ENCODE measurements at places on chromosomes 11 and 22. TPM values are rescaled to one million over a fixed set of nuclear protein-coding genes. Genes with fewer than 3 reads are reported as not detected.

DNA sequence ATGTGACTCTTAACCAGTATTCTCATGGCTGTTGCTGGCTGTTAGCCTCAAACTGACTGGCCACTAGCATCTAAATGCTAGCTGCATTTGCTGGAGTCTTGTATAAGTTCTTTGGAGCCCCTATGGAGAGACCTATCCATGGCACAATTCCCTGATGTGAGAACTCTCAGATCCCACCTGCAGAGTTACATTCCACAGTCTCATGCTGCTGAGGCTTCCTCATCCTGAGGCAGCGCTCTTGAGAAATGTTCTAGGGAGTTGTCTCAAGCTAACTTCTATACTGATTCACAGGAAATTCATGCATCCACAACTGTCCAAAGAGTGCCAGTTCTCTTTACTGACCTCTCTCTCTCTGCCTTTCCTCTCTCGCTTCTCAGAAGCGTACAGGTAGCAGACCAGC is 218.0 kb upstream of the PITPNB start:
- no peak for DNase-seq

- peak; percentile 24 for DNase-seq
Observed at GRCh38 chr11:111445586-111445985, 66.5 kb upstream of the POU2AF1 start.

DNA sequence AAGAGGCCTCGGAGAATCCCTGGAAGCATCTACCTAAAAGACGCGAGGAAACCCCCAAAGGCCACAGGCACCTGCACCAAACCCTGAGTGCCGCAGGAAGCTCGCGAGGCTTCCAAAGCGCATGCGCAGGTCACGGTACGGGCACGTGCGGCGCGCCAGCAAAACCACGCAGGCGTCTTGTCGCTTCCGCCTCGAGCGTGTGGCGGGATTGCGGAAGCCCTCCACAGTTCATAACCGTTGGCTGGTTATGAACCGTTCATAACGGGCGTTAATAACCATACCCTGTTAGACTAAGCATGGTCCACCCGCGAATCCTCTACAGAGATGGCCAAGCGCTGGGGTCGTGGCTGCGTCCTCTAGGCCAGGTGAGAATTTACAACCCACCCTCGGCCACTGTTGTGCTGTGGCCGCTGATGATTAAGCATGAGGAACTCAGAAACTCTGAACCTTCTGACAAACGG is 46.4 kb downstream of the MORC2 start:
- DNase-seq = peak; percentile 27

GRCh38 chr22:25375683-25376082 is 156.2 kb downstream of the CRYBB2 start:
- DNase-seq = no peak

DNA sequence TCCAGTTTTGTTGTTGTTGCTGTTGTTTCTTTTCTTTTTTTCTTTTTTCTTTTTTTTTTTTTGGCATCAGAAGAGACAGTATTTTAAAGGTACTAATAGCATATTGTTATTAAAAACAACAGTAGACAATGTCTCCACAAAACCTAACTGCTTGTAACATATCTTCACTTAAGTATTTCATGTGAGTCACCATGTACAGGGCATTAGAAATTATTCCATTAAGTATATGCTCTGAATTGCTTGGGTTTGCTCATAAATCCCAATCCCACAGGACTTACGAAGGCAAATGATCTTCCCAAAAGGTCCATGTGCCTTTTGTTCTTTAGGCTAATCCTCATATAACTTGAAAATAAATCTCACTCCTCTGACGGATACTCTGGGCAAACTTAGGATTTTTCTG is 35.9 kb downstream of the MAP6 start:
- no peak for DNase-seq

DNA sequence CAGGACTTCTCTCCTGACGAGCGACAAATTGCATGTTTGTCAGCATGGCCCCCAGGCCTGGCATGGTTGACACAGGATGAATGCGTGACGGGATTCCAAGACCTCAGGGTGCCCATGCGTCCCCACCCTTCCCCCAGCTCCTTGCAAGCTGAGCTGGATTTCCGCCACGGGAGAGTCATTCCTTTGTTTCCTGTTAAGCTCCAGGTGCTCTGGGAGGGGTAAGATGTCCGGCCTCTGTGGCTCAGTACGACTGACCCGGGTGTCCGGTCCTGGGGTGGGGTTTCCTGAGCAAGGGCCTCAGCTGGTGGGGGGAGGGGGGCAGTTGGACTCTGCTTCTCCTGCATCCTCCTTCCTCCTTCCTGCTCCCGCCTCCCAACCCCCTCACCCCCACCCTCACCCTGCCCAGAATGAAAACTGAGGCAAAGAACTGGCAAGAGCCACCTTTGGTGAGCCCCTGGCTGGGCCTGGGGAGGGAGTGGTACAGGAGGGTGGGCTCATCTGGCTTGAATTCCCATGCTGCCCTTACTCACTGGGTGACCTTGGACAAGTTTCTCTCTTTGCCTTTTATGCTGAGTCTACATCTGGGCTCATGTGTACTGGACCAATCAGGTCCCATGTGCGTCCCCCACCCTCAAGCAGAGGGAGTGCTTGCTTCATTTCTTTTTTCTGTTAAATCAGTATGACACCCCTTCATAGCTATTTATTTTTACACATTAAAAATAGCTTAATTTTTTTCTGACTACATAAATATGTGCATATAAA is 2.5 kb downstream of the CDC42EP2 start:
- DNase-seq = peak; percentile 84

- DNase-seq = peak; percentile 99
Observed at GRCh38 chr11:75814677-75815344, at the start of gene UVRAG. UVRAG (plus strand) TSS chr11:75815210; CDS start chr11:75815408, 198 bp downstream.

- no peak for DNase-seq
Observed at GRCh38 chr11:9172389-9172788, 81.0 kb upstream of the SCUBE2 start.

- DNase-seq = peak; percentile 65
Observed at GRCh38 chr22:24155627-24156140, 25.6 kb upstream of the SUSD2 start.

DNA sequence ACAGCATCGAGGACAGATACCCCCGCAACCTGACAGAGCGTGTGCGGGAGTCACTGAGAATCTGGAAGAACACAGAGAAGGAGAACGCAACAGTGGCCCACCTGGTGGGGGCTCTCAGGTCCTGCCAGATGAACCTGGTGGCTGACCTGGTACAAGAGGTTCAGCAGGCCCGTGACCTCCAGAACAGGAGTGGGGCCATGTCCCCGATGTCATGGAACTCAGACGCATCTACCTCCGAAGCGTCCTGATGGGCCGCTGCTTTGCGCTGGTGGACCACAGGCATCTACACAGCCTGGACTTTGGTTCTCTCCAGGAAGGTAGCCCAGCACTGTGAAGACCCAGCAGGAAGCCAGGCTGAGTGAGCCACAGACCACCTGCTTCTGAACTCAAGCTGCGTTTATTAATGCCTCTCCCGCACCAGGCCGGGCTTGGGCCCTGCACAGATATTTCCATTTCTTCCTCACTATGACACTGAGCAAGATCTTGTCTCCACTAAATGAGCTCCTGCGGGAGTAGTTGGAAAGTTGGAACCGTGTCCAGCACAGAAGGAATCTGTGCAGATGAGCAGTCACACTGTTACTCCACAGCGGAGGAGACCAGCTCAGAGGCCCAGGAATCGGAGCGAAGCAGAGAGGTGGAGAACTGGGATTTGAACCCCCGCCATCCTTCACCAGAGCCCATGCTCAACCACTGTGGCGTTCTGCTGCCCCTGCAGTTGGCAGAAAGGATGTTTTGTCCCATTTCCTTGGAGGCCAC is 3.3 kb downstream of the FADD start:
- DNase-seq = no peak

DNA sequence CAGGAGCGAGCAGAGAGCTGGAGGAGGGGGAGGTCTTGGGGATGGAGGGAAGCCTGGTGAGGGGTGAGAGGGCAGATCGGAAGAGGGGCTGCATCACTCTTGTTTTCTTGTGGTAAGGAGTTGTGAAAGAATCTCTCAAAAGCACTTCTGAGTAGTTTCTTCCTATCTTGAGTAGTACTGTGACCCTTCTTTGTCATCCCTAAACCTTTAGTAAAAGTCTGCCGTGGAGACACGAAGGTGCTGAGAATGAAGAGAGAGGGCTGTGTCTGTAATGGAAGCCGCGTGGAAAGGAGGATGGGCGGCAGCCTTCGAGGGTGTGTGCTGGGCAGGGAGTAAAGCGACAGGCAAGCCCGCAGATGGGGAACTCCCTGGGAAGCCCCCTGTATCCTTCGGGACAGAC is 237.8 kb downstream of the TBC1D22A start:
- no peak for DNase-seq

- DNase-seq = no peak
Observed at GRCh38 chr11:78031629-78032028, 8.6 kb upstream of the KCTD14 start.

GRCh38 chr22:20569059-20570058 is 61.9 kb downstream of the MED15 start:
- peak; percentile 99 for DNase-seq

DNA sequence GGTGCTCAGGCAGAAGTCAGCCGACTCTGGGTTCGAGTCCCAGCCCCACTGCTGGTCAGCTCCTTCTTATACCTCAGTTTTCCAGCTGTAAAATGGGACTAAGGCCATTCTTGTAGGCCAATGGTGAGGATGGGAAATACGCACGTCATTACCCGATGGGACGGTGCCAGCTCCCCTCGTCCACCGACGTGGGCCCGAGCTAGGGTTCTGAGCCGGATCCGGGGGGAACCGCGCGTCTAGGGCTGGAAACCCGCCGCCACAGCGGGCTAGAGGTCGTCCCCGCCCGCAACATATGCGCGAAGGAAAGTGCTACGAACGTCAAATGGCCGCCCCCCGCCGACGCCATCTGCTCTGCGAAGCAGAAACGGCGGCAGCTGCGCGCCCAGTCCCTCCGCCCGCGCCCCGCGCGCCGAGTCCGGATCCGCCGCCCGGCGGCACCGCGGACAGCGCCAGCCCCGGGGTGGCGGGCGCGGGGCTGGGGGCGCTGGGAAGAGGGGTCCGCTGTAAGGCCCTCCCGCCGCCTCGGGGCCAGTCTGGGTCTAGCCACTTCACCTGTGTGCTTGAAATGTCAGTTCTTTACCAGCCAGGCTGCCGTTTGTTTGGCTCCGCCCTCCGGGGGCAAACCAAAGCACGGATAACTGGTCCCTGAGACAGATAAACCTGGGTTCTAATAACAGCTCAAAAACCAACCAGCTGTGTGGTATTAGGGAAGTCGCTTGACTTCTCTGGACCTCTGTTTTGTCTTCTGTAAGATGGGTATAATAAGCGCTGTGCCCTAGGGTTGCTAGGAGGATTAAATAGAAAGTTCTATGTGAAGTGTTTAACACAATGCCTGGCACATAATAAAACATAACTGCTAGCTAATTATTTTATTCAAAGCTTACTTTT is 103.5 kb upstream of the RCN1 start:
- no peak for DNase-seq

DNA sequence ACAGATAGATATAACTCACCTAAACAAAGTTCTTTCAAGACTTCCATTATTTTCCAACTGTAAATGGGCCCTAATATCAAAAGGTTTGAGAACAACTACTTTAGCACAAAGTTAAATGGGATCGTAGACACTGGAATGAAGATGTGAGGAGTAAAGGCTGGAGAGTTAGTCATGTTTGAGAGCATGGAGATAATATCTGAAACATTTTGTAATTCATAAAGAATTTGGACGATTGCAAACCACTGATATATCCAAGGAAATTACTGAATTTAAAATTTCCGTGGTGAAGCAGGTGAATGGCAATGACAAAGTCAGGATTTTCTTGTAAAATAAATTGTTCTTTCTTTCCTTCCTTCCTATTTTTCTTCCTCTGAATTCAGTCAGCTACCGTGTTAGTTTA is 564.9 kb downstream of the CNTN5 start:
- DNase-seq = no peak

DNA sequence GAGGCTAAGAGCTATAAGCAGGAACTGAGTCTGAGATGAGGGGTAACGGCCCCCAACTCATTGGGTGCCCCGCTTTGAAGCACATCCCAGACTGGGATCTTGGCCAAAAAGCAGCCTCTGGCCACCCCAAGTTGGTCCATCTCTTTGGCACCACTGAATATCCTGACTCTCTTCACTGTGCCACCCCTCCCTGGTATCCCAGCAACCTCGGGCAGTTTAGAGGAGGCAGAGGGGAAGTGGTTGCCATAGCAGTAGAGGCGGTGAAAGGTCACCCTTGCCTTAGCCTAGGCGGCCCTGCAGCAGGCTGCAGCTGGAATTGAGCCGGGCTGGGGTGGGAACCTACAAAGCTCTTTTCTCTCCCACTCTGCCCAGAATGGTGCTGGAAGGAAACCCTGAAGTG is 1.1 kb downstream of the PELI3 start:
- no peak for DNase-seq

DNA sequence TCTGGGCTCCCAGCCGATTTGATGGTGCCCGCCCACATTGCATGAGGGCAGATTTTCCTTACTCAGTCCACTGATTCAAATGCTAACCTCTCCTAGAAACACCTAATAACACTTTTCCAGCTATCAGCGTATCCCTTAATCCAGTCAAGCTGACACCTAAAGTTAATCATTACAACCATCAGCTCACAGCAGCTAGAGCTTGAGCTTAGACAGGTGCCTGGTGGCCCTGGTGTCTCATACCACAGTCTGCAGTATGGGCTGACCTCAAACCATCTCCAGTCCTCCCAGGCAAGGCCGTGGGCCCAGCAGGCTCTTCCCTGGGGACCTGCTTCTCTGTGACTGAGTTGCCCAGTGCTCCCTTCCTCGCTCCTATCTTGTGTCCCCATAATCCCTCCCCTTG is 174.4 kb upstream of the NECTIN1 start:
- DNase-seq = no peak

DNA sequence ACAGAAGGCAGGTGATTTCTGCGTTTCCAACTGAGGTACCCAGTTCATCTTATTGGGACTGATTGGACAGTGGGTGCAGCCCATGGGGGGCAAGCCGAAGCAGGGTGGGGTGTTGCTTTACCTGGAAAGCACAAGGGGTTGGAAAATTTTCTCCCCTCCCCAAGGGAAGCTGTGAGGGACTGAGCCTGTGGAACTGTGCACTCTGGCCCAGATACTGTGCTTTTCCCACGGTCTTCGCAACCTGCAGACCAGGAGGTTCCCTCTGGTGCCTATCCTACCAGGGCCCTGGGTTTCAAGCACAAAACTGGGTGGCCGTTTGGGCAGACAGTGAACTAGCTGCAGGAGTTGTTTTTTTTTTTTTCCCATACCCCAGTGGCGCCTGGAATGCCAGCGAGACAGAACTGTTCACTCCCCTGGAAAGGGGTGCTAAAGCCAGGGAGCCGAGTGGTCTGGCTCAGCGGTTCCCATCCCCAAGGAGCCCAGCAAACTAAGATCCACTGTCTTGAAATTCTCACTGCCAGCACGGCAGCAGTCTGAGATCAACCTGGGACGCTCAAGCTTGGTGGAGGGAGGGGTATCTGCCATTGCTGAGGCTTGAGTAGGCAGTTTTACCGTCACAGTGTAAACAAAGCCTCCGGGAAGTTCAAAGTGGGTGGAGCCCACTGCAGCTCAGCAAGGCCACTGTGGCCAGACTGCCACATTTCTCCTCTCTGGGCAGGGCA is 97.2 kb downstream of the JRKL start:
- peak; percentile 25 for DNase-seq

- DNase-seq = no peak
Observed at GRCh38 chr22:42721045-42721434, 370 bp upstream of the A4GALT start.

Gene GRIK4
- 0.38 TPM for polyA plus RNA-seq

Gene HSPB2
- polyA plus RNA-seq = 0.55 TPM

Gene ALG9
- 20.7 TPM for polyA plus RNA-seq

Gene ACP2
- polyA plus RNA-seq = 24.8 TPM

Gene SORL1
- 1.0 TPM for polyA plus RNA-seq

Gene ACR
- not detected for polyA plus RNA-seq

Data from IMR-90 (cell line).